ENCODE measurements at places on chromosomes 5 and 9.

DNA sequence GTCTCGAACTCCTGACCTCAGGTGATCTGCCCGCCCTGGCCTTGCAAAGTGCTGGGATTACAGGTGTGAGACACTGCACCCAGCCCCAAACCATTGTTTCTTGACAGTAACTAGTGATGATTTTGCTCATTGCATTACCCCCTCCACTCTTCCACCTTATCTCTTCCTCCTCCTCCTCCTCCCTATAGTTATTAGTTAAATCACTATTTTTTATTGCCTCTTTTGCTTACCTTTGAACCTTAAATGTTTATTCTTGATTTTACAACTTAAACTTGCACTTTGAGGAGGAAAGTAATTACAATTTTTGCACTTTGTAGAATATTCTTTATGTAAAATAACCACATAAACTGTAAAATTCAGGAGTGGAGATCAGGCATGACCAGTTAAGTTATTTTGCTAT, 35.7 kb downstream of the RASGRF2 start:
- DNase-seq, result no peak

DNA sequence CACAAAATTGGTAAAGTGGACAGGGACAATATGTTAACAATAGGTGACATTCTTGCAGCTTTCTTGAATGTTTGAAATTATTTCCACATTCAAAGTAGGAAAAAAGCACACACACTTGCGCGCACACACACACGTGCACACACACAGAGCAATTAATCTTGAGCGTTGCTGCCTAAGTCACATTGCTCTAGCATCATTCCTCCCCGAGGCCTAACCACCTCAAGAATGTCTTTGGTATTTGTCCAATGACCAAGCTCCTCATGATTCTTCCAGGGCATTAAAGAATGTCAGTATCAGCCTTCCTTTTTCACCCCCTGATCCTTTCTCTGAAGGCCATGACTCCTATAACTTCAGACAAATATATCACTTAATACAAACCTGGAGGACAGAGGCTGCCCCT, 198.1 kb downstream of the NPR3 start:
- DNase-seq, result peak; percentile 5

DNA sequence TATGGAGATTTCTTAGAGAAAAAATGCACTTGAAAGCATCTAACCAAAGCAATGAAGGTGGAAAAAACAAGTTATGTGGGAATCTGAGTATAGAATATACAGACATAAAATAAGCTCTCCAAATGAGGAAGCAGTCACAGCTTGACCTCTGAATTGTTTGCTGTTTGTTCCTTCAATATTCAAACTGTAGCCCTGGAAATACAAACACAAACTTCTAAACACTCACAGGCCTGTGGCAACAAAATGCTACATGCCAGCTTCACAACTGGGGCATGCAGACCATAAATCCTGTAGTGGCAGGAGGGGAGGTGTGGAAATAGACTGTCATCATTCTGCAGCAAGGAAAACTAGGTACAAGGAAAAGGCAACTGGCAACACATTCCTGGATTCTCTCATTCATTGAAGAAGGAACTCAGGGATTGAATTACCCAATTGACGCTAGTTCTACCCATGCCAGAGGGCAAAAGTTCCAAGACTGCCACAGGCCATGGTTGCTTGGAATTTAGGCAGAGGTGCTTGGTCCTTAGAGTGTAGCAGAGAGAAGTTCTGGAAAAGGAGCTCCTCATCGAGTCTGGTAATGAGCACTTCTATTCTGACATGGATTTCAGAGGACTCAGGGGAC, 349.6 kb downstream of the PDE4D start:
- peak; percentile 66 for DNase-seq

DNA sequence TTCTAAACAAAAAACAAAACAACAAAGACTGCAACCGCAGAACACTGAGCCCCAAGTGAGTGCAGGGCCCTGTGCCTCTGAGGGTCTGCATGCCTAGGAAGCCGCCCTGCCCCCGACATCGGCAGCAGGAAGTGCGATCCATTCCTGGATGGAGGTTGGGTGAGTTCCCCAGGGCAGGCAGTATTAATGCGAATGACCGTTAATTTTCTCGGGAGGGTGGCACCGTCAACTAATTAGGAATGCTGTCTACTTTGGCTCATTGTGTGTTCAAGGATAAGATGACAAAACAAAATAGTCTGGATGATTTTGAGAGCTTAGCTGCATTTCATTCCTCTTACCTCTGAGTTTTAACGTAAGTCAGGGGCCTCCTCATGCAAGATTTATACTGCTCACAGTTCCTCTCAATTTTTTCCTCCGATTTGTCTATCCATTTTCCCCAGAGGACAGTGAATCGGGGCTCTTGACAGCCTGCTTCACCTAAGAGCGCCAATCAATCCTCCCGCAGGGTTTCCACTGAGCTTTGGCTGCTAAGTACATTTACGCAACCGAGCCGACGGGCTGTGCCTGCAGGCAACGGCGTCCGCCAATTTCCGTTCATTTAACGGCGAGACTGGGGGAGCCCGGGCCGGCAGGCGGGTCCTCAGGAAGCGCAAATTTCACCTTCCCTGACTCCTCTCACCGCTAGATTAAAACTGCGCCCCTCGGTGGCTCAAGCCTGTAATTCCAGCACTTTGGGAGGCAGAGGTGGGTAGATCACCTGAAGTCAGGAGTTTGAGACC, 2.9 kb upstream of the NXNL2 start:
- DNase-seq, result peak; percentile 54

DNA sequence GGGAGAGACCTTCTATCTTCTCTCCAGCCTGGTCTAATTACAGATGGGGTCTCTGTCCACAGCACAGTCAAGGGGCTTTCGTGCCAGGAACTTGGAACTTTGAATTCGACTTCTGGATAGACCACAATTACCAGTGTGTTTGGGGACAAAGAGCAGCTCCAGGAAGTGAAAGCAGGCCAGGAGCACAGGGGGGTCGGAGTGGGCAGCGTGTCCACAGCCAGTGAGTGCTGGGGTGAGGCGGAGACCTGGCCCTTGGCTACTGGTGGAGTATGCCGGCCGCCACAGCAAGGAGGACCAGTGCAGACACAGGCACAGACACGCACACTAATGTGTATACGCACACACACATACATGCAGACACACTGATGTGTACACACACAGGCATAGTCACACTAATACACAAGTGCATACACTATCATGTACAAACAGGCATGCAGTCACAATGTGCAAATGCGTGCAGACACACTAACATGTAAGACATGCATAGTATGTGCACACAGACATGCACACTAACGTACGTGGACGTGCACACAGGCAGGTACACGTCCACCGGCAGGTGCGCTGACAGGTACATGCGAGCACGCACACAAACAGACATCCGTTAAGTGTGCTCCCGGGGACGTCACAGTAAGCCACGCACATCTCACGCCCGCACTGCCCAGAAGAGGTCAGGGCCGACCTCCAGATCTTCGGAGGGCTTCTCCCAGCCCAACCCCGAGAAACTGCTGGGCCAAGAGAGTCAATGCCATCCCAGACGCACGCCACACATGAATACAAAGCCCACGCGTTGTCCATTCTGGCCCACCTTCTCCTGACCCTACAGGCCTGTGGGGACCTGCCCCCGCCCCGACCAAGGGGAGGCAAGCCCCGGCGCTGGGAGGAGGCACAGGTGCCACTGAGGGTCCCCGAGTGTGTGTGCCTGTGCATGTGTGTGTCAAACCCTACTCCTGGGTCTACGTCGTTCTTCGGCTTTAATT, 46.5 kb downstream of the NKD2 start:
- no peak for DNase-seq

DNA sequence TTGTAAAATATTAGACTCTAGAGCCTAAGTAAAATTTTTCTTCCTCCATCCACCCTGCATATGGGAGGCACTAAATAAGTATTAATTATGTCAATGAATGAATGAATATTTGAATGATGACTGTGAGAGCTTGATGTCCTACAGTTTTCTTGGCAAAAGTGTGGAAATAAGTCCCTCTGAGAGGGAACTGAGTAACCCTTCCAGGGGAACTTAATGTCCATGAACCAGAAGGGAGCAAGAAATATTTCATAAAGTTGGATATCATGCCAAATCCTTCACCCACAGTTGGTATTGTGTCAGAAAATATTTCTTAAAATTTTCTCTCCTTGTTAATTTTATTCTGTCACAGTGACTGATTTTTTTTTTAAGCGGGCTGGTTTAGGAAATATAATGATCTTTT, 36.6 kb downstream of the NNT start:
- peak; percentile 24 for DNase-seq

DNA sequence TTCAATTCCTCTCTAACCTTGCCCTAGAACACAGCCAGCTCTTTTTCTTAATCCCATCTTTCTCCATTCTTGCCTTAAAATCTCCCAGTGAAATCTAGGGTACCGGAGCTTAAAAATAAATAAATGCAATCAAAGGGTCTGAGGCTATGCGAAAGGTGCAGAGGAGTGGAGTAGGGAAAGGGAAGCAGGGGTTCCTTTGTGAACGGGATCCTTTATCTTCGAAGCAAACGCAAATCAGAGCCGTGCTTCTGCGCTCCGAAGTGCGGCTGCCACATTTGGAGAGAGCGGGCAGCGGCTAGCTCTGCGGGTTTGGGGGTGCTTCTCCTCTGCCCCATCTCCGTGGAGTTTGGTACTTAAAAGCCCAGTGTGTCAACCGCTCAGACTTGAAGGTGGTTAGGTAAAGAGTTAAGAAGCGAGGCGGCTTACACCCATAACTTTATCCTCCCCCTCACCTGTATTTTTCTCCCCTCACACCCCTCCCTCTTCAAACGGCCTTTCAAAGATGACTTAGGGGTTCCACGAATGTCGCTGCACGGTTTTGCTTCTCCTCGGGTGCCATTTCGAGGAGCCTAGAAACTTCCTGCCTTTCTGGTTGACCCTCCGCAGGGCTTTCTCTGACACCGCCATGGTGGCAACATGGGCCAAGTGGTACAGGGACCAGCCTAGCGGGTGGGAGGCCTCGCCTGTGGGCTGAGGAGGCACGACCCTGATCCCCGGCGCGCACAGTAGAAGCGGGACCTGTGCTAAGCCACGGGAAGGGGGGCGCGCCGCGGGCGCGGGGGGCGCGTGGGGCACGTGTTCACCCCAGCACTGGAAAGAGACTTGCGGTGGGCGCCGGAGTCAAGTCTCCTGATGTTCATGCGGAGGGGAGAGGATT, 31.7 kb upstream of the NFIB start:
- no peak for DNase-seq

- peak; percentile 94 for DNase-seq
These were observed 11.8 kb upstream of the ACTBL2 start for GRCh38 chr5:57494104-57495098.
